ENCODE measurements at places on chromosomes 1 and 21.

DNA sequence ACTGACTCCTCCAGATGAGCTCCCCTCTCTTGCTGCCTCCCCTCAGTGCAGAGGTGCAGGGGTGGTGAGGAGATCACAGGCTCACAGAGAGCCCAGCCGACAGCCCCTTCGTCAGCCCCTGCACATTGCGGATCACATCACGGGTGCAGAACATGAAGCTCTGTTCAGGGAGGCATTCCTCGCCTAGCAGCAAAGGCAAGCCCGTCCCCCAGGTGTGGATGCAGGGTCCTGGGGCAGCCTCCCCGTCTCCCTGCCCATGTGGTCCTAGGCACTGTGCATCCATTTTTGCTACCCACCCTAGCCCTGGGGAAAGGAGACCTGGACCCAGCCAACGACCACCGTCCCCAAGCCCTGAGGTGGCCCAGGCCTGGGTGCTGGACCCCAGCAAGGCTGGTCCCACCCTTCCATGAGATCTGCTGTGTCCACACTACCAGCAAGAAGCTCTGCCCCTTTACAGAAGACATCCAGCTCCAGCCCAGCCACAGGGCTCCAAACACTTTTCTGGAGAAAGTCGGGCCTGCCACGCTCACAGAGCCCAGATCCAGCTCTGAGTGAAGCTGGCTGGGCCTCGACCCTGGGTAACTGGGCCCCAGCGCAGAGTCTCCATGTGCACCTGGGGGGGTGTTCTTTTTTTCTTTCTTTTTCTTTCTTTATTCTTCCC lies 248.7 kb downstream of the NPHP4 start:
- DNase-seq: no peak

DNA sequence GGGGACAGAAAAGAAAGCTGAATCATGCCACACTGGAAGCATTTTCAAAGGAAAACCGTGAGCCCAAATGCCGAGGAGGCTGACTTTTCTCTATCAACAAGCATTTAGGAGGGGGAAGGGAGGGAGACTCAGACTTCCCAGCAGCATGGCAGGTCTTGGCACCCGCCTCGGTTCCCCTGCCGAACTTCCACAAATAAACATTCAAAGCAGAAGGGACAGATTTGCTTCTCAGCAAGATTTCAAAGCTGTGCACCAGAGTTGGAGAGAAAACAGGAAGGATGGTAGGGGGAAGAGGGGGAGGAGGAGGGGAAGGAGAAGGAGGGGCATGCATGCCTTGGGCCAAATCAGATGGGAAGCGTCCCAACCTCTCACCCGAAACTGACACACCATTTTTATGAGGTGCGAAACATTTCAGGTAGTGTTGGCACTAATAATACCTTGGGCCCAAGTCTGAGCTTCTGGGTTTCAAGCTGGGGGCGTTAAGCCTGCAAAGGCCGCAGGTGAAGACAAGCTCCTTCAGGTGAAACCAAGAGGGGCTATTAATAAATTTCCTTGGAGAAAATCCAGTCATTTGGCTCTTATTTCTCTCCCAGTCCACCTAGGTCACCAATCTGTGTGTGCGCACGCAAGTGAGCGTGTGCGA lies 26.4 kb downstream of the ABCA4 start:
- DNase-seq: no peak

DNA sequence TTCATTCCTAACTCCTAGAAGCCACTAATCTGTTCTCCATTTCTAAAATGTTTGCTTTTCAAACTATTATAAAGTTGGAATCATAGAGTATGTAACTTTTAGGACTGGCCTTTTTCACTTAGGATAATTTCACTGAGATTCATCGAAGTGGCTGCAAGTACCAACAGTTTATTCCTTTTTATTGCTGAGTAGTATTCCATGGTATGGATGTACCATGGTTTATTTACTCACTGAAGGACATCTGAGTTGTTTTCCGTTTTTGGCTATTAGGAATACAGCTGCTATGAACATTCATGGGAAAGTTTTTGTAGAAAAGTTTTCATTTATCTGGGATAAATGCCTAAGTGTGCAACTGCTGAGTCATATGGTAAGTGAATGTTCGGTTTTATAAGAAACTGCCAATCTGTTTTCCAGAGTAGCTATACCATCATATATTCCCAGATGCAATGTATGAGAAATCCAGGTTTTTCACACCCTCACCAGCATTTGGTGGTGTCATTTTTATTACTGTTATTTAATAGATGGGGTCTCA lies 66.3 kb downstream of the SLC27A3 start:
- DNase-seq: no peak

DNA sequence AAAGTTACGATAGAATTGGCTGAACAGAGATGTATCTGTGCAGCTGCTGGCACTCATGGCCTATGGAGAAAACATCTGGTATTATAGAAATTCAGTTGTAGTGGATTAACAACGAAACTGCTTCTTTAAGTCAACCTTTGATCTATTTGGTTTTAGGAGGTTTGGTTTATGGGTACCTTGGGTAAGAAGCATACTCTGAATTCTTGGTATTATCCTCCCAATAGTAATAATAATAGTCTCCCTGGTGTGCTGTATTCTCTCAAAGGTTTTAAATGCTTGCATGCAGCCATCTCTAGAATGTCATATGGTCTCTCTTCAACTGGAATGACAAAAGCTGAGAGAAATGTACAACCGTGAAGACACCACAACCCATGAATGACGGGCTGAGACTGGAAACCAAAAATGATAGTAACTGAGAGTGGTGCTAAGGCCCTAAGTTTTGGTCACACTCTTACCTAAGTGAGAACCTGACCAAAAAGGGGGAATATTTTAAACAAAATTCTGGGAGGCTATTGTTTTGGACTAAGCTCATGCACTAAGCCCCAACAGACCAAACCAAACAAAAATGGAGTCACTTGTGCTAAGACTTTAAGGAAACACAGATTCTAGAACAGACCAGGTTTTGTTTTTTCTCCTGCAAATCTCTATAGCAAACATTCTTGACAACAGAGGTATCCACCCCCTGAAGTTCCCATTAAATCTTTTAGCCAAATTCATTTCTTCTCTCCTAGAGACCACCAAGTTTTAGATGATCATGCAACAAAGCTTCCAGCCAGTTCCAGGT lies 17.6 kb upstream of the TMEM61 start:
- no peak for DNase-seq

DNA sequence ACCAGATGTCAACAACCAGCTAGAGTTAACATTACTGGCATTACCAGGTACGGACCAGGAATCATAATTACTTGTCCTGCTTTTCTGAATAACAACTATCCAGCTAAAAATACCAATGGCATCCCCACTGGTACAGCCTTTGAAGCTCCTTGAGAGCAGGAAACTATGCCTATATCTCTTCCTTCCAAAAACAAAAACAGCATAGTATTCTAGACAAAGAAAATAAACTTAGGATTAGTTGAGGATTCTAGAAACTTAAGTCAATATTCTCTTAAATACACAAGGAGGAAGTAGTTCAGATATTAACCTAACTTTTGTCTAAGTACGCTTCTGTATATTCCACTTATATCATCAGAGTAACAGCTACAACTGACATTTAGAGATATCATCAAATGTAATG lies 3.0 kb downstream of the FUBP1 start:
- no peak for DNase-seq

- no peak for DNase-seq
Measured at GRCh38 chr1:201721082-201722049, 107.6 kb upstream of the IPO9 start.

GRCh38 chr1:200901350-200901749 lies 6.7 kb downstream of the INAVA start:
- no peak for DNase-seq

DNA sequence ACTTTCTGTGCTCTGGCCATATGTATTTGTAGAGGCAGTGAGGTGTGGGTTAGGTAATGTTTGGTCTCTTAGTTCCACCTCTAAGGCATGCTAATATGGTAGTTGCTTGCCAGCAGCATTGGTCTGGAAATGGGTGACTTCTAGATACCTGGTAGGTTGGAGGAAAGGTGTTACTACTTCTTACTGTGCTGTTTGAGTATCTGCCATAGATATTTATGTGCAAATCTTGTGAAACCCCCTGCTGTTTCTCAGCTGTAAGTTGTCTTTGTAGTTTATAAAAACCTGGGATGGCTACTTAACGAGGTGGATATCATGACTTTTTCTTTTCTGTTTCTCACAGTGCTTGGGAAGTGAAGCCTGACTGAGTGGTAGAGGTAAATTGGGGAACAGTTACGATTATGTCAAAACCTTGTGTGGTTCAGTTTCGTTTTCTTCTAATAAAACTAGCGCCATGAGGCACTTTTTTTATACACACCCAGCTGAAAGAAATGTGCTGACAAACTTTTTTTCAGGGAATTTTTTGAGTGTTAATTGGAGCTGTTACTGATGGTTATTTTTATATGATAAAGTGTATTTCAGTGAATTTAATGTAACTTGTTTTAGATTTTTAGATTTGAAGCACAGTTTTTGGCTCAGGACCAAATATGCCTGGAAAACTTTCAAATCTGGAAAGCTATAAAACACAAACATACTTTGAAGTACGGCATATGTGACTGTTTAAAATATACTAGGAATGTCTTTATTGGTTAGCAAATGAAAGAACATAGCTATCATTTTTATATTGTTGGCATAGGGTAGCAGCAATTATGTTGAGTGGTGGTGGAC lies 42.1 kb downstream of the CAMSAP2 start:
- DNase-seq: no peak

DNA sequence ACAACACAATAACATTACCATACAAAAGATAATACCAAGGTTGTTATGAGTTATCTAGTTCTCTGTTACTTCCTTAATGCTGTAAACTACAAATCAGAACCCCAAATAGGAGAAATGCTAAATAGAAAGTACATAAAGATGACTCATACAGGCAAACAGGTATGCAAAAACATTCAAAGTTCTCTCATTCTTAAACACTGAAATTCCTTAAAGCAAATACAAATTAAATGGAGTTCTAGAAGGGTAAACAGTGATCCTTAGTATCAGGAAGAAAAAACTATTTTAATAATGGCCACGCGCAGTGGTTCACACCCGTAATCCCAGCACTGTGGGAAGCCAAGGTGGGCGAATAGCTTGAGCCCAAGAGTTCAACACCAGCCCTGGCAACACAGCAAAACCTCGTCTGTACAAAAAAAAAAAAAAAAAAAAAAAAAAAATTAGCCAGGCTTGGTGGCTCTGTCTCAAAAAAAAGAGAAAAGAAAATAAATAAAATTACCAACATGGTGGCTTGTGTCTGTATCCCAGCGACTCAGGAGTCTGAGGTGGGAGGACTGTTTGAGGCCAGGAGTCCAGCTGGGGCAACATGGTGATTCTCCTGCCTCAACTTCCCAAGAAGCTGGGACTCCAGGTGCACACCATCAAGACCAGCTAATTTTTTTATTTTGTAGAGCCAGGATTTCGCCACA lies 17.5 kb downstream of the FBXO42 start:
- DNase-seq: no peak

GRCh38 chr1:160208557-160209320 lies 3.6 kb downstream of the PEA15 start:
- DNase-seq: no peak

- DNase-seq: no peak
Measured at GRCh38 chr1:43439781-43440180, 13.9 kb downstream of the HYI start.

DNA sequence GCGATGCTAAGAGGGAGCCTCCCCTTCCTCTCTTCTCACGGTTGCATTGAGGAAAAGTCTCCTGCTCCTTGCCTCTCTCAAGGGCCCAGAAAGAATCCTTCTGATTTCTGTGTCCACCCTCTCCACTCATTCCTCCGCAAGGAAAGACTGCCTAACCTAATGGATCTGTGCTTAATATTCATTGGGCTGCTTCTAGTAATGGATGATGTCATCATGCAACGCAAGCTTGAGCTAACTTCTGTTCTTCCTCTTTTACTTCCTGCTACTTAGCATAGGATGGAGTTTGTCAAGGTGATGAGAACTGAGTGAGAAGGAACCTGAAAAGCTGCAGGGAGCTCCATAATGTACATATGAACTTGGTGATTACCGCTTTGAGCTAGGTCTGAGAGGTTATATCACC lies 35.2 kb upstream of the HMGB4 start:
- no peak for DNase-seq

DNA sequence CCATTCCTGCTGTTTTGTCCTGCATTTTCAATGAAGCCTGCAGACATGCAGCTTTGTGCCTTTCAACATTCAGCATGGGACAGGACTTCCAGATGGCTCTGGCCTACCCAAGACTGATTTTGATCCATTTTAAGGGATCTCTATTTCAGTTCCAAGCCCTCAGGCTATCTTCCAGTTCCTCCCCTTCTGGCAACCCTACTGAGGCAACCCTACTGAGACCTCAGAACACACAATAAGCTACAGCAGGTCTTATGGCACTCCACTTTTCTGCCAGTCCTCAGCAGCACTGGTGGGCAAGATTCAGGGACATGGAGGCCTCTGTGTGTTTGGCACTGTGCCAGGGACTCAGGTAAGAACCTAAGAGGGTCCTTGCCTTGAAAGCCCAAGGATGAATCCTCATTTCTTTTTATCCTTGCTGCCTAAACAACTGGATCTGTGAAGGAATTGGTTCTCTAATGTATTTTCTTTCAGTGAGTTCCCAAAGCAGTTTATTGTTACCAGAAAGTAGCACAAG lies 50.7 kb downstream of the MAB21L3 start:
- no peak for DNase-seq

- no peak for DNase-seq
Measured at GRCh38 chr1:186943891-186944686, 115.3 kb downstream of the PLA2G4A start.

GRCh38 chr1:31460027-31460426 lies 47.0 kb downstream of the SERINC2 start:
- DNase-seq: no peak

Data from T follicular helper cell (primary cell).